ENCODE measurements at places on chromosomes 7 and 10.
A peak's percentile ranks its signal among the peaks of the same experiment; 100 is the strongest.

DNA sequence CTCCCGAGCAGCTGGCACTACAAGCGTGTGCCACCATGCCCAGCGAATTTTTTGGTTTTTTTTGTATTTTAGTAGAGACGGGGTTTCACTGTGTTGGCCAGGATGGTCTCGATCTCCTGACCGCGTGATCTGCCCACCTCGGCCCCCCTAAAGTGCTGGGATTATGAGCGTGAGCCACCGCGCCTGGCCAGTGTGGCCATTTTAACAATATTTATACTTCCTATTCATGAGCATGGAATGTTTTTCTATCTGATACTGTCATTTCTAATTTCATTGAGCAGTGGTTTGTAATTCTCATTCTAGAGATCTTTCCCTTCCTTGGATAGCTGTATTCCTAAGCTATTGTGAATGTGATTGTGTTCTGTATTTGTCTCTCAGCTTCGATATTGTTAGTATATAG lies 96.2 kb downstream of the GLCCI1 start:
- DNase-seq = no peak

GRCh38 chr7:133815611-133816210 lies 311.4 kb upstream of the LRGUK start:
- no peak for DNase-seq

- DNase-seq = no peak
These were observed 26.6 kb downstream of the PDK4 start for GRCh38 chr7:95569720-95570119.

DNA sequence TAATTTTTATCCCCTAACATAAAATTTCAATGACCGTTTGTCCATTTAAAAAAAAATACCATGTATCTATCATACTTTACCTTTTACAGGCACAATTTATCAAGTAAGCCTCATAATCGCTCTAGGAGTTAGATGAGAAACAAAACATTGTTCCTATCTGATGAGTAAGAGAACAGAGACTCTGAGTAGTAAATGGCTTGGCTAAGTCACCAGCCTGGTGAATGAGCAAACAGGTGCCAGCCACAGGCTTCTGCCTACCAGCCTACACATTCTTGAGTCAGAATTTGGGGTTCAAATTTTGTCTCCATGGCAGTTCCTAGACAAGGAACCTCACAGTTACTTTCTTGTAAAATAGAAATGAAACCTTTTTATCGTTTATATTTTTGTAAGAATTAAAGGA lies 235.4 kb downstream of the HGF start:
- DNase-seq = no peak

GRCh38 chr10:16915300-16915699 lies 98.1 kb upstream of the RSU1 start:
- no peak for DNase-seq

DNA sequence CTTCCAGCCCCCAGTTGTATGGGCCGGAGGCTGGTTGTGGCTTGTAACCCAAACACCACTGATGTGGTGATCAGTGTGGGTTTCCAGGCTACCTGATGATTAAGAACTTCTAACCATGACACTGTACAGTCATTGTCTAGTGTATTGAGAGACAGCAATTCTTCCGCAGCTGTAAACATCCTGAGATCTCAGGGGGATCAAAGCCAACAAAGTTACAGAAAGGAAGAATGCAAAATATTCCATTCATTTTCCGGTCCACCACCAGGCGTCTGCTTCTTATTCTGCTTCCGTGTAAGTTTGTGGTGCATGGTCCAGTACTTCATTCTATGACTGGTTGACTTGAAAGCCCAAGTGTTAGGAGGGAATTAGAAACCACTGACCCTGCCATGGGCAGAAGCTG lies 10.3 kb upstream of the GLI3 start:
- no peak for DNase-seq

- no peak for DNase-seq
These were observed 30.7 kb upstream of the ACSL5 start for GRCh38 chr10:112343056-112343806.

- peak; percentile 3 for DNase-seq
These were observed 484.0 kb upstream of the MBL2 start for GRCh38 chr10:53256623-53257022.

DNA sequence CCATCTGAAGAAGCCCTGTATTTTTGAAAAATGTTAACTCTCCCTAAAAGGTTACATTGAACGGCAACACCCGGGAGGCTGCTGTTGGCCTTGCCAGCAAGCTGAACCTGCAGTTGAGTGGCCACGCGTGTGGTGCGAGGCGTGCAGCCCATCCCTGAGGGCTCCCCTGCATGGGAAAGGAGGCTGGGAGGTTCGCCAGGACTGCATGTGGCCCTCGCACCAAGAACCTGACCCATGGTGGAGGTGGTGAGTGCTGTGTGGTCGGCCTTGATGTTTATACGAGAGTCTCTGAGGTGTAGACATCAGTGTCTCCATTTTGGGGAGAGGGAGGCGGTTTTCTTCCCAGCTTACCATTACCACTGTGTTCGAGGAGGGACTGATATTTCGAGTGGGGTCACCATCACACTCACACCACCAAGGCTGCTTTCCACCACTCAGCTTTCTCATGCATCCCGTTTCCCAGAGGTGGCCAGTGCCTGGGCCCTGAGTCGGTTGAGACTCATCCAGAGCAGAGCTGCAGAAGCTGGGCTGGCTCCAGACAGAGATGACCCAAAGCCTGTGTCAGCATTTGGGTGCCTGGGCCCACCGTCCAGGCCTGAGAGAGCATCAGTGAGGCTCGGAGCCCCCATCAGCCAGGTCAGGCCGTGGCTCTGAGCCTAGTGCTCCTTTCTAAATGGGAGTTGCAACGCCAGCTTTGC lies 222.6 kb downstream of the EBF3 start:
- DNase-seq = no peak

GRCh38 chr10:11532306-11532705 lies 79.1 kb downstream of the USP6NL start:
- DNase-seq = peak; percentile 28

- DNase-seq = no peak
These were observed 370.7 kb downstream of the PPP1R3A start for GRCh38 chr7:113548137-113548536.

GRCh38 chr10:33180390-33180789 lies 154.1 kb downstream of the NRP1 start:
- no peak for DNase-seq

DNA sequence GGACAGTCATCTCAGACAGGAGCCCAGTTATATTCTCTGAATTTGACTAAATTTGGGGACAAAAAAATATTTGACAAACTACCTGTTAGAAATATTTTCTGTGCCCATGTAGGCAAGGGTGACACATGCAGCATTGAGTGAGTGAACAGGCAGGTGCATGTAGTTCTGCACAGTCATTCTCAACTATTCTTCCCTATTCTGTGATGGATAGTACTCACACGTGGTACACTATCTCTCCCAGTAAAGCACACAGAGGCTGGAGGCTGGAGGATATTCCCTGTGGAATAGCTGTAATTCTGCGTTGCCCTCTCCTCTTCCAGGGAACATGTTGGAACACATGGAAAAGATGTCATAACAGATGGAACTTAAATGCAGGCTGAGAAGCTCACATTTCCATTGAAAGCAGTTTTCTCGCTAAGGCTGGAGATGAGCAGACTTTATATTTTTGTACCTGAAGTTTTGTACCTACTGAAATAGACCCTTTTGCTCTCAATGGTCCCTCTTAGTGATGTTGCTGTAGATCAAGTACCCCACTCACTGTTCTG lies 75.0 kb downstream of the GPR141 start:
- DNase-seq = no peak

DNA sequence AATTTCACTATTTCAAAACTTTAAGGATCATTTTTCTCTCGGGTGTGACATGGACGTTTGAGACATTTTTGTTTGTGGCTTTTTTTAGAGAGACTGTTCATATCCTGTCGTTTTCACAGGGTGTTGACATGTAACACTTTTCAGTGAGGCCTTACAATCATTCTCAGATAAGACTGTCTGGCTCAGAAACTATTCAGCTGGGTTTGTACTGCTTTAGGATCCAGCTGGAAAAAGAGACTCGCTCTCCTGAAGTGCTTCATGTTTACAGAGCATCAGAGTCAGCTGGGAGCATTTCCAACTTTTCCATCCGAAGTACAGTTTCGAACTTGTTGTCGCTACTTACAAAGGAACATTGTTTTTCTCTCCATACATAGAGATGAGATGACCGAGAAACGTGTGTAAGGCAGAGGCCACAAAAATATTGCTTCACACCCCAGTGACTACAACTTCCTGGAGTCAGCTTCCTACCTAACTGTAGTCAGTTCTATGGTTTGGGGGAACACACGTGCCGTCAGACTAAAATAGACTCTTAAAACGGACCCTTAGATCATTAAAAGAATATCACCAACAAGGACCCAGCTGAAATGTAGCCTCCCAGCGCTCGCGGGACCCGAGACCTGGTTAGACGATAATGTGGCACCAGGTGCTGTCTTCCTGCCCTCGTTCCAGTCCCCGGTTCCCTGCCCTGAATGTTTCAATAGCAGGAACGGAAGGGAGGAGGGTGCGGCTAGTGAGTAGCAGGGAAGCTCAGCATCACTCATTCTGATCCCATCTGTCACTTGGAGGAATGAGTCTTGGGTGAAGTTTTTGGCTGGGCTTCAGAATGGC lies 78.0 kb downstream of the MKI67 start:
- DNase-seq = peak; percentile 42

GRCh38 chr10:14904316-14904732 lies 25.7 kb downstream of the SUV39H2 start:
- DNase-seq = peak; percentile 41

GRCh38 chr10:72126872-72127232 lies 38.5 kb upstream of the SPOCK2 start:
- no peak for DNase-seq

DNA sequence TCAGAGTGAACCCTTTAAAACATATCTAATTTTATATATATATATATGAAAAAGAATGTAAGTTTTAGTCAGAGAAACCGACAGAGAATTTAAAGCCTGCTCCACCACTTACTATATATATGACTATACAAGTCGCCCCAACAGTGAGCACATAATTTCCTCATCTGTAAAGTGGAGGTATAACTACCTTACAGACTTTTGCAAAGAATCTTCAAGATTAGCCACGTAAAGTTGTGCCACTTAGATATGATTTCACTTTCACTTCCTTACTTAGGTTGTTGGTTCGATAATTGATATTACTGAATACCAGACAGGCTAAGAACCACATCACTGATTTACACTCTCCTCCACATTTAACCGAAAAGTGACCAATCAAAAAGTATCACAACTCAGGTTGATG lies 94.7 kb downstream of the PDE1C start:
- DNase-seq = no peak

DNA sequence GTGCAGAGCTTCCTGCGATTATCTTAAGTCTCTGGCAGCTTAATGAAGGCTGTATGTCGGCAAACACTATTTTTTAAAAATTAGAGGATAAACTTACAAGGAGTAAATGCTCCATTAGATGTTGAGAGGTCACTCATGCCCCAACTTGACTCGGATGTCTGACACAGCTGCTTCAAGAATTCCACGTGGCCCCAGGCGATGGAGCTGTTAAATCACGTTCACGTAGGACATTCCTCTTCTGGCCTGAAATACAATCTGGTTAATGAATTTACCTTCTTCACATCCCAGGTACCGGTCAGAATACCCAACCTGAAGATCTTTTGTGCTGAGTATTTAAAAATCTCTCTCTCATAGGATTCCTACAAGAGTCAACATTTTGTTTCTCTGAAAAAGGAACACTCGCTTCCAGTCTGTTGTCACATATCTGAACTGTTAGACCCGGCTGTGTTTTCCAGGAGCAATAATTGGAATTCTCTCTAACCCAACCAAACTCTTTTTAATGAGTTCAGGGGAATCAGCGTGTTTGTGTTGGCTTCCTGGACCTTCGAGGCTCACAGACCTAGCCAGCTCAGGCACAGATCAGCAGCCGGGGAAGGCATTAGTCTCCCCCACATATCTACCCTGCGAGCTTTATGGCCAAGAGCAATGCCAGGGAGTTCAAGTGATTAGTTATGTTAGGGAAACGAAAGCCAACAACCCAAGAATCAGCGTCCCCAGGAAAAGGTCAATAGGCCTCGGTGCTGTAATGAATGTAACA lies 284.9 kb downstream of the FGFR2 start:
- DNase-seq = no peak

DNA sequence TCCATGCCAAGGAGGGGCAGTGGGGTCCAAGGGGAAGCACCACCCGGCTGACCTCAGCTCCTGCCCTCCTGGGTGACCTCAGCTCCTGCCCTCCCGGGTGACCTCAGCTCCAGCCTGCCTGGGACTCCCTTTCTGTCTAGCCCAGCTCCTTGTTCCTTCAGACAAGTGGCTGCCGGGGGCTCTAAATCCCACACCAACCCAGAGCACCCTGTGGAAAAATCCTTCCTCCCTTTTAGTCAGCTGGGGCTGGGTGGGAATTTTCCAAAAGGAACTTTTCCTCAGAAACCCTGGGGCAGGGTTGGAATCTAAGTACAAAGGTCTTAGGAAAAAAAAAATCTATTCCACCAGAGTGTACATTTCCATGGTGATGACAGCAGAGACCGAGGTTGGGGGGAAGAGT lies 36.3 kb downstream of the AKR1B1 start:
- no peak for DNase-seq

DNA sequence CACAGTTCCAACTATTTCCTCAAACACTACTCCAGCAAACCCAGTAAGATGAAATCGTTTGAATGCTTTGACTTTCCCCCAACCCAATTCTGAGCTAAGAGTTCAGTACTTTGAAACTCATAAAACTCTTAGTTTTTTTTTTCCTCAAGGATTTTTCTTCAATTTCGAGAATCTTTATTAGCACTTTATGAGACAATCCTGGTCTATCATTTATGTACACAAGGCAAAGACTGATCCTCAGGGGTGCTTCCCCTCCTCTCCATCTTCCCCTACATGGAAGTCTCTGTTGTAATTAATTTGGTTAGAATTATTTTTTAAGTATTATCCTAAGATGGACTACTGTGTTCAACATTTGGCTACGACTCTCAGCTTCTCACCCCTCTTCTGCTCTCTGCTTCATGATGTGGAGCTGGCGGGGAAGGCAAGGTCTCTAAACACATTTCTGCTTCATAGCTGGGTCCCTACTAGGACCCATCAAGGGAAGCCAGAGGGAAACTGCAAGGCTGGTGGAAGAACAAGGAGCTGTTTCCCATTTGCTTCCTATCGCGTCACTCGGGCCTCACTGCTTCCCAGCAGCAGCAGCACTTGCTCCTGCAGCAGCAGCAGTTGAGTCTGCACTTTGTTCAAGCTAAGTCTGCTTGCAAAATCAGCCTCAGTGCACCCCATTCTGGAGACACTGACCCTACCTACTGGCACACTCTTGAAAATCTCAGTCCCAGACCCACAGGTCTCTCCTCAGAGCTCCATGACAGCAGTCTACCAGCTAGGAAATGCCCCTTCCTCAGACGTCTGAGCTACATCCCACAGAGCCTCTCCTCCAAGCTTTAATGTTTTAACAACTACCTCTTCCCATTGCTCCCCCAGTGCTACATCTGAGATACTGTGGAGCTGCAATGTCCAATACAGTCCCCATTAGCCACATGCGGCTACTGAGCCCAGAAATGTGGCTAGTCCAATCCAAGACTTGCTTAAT lies 90.0 kb downstream of the CHCHD3 start:
- DNase-seq = peak; percentile 48

GRCh38 chr10:72597897-72598296 lies 28.0 kb downstream of the MICU1 start:
- no peak for DNase-seq

GRCh38 chr7:150903606-150904005 lies 51.3 kb downstream of the AOC1 start:
- DNase-seq = peak; percentile 47
